Thoracic aorta (tissue), 2 donors: ENCODE measurements at places on chromosomes 11 and 22. TPM values are rescaled to one million over a fixed set of nuclear protein-coding genes. Genes with fewer than 3 reads are reported as not detected.

DNA sequence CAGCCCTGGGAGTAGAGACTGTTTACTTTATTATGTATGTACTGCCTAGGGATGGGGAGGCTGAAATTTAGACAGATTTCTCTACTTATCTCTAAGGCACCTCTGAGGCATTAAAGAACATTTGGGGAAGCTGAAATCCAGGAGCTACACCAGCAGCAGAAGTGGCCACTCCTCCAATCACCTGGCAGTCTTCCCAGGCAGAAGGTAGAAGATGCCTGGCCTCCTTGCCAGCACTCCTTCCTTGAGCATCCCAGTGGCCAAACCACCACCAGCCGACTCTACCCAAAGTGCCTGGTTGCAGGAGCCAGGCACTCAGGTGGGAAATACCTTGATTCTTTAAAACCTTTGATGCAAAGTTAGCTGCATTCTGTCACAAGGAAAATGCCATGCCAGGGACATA lies 1.9 kb upstream of the FAT3 start:
- no peak for DNase-seq

- DNase-seq, result no peak
Measured at GRCh38 chr11:84608837-84609196, 1018.3 kb downstream of the DLG2 start.

- DNase-seq, result no peak
Measured at GRCh38 chr22:32794449-32795213, 6.9 kb upstream of the TIMP3 start.

- DNase-seq, result no peak
Measured at GRCh38 chr11:12604557-12605153, 69.6 kb upstream of the TEAD1 start.

DNA sequence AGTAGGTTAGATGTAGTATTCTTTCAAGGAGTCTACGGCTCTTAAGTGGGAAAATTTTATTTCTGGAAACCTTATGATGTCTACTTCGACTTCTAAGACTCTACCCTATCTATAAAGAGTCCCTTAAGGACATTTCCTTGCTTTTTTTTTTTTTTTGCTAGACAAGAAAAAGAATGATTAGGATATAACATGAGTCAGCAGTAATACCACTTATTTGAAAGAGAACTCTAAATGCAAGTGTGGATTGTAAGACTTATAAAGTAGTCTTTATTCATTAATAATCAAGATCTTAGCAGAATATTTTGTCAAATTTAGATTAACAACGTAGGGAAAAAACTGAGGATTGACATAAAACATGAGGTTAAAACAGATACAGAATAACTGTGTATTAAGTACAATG lies 71.0 kb downstream of the DKK3 start:
- DNase-seq, result no peak

- no peak for DNase-seq
Measured at GRCh38 chr11:19805827-19806226, 93.2 kb downstream of the NAV2 start.

DNA sequence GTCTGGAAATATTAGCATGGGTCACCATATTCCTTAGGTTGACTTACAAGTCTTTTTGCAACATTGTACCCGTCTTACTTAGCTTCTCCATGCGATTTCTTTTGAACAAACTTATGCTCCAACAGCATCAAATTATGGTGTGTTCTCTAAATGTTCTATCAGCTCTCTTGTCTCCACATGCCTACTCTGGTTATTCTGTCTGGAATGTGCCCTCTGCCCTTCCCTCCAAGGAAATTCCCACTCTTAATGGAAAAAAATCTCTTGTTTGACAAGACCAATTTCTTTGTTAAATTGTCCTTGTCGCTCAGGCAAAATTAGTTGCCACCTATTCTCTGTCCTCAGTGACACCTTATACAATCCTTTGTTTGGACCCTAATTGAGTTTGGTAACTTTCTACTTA lies 522.8 kb upstream of the LUZP2 start:
- no peak for DNase-seq

- no peak for DNase-seq
Measured at GRCh38 chr22:48306785-48307510, 1520.7 kb downstream of the BRD1 start.

- no peak for DNase-seq
Measured at GRCh38 chr11:131685206-131685605, 314.8 kb downstream of the NTM start.

DNA sequence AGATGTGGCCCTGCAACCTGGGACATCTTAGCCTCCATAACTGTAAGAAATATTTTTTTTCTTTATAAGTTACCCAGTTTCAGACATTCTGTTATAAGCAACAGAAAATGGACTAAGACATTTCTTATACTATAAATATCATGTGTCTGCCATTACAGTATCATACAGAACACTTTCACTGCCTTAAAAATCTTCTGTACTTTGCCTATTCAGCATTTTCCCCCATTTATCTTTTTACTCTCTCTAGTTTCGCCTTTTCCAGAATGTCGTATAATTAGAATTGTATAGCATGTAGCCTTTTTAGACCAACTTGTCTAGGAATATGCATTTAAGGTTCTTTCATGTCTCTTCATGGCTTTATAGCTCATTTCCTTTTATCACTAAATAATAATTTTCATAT lies 88.0 kb downstream of the PARVA start:
- DNase-seq, result no peak

DNA sequence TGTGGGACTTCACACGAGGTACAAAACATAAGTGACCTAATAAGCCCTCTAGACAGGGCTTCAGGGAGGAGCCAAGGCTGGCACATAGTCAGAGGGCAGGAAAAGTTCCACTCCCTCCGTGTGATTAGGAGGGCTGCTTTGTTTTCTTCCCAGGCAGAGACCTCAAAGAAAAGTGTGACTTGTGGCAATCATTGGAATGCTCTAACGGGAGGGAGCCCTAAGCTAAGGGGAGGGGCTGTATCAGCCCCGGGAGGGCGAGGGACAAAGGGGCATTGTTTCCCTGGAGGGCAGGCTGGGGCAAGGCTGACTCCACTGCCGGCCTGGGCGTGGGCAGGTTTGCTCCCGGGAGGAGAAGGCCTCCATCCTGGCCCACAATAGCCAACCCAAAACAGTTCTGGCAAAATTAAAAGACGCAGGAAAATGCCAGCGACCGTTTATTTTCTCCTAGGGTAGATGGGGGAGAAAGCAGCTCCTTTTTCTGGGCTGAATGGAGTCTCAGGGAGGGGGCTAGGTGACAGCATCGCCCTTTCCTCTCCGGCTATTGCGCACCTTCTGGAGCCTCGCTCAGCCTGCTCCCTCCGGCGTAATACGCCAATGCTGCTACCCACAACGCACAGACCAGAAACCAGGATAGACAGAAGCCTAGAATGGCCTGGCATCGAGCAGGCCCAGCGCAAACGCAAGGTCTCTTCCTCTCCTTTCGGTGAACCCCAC lies 60.2 kb downstream of the ENDOD1 start:
- no peak for DNase-seq

Gene SAA2
- 2.5 TPM for total RNA-seq

DNA sequence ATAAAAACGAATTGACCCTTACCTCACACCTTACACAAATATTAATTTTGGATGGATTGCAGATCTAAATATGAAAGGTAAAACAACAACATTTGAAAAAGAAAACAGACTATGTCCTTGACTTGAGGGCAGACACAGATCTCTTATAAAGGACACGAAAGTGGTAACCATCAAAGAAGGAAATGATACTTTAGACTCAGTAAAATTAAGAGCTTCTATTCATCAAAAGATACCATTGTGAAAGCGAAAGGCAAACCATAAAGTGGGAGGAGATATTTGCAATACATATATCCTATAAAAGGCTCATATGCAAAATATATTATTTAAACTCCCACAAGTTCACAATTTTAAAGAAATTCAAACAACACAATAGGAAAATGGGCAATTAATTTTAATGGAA lies 5.0 kb downstream of the HEPACAM start:
- no peak for DNase-seq

DNA sequence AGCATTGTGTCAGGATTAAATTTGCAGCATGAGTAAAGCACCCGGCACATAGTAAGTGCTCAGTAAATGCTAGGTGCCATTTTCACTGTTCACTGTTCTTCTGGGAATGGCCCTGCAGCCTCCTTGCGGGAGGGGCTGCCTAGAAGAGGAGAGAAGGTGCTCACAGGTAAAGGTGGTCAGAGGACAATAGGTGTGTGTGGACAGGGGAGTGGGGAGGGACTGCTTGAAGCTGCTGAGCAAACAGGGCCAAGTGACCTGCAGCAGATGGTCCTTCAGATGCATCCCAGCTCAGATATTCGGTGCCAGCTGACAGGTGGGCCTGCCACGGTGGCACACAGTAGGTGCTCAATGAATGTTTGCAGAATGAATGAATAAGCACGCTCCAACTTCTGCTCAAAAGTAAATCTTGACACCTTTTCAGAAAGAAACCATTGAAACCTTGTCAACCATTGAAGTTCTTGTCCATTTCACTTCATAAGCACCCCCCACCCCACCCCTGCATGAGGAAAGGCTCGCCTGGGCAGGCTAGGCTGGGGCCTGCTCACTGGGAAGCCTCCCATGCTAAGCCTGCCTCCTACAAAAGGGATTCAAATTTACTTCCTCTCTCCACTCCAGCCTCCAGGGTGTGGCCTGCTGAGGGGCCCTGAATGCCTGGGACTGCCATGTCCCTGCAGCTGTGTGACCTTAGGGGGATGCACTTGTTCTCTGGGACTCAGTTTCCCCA lies 1.6 kb downstream of the KIAA0930 start:
- DNase-seq, result no peak

Gene GLYAT
- total RNA-seq, result not detected

Gene PPP6R2
- 61.2 TPM for total RNA-seq

DNA sequence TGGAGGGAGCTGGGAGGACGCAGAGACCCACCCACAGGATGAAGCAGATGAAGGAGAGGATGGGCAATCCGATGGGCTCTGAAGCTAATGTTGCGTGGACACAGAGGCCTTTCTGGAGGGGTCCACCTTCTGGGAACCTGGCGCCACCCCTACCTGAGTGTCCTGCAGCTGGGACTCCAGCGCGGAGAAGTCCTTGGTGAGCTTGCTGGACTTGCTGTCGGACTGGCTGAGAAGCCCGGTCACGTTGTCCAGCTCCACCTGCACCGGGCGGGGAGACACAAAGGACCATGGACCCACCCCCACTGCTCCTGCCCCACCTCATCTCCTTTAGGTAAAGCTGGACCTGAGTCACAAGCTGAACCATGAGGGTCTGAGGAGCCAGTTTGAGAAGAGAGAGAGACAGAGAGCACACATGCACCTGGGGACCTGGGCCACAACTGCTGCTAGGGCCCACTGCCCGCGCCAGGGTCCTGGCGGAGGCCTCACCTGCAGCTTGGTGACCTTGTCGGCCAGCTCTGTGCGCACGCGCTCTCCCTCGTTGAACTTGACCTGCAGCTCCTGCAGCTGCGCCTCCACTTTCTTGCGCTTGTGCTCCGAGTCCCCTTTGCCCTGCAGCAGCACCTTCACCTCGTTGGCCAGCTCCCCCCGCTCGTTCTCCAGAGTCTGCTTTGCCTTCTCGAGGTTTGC lies 40.8 kb downstream of the APOL1 start:
- DNase-seq, result no peak

GRCh38 chr11:43866520-43866919 lies 14.1 kb upstream of the ALKBH3 start:
- DNase-seq, result no peak

- no peak for DNase-seq
Measured at GRCh38 chr11:70713988-70714665, 315.8 kb downstream of the CTTN start.

Gene OR8D4
- not detected for total RNA-seq
